Muscle of back (tissue), 13 donors: ENCODE measurements at places on chromosomes 16 and 17.
A peak's percentile ranks its signal among the peaks of the same experiment; 100 is the strongest.

DNA sequence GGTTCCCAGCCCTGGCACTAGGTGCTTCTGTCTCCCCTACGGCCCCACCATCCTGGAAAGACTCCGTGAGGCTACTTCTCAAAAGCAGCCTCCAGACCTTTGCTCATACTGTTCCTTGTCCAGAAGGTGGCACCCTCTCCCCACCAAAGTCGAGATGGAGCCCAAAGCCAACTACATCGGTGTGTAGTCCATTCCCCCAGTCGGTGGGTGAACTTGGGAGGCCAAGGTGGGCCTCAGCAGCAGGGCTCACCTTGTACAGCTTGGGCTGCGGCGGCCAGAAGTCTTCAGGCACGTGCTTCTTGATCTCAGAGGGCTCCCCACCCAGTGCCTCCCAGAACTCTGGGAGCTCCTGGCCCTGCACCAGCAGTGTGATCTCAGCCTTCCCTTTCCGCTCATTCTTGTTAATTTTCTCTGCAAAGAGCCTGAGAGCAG is 10.2 kb downstream of the FLII start:
- DNase-seq: peak; percentile 62

- DNase-seq: peak; percentile 19
These were observed 14.0 kb downstream of the RPH3AL start for GRCh38 chr17:338442-339192.

DNA sequence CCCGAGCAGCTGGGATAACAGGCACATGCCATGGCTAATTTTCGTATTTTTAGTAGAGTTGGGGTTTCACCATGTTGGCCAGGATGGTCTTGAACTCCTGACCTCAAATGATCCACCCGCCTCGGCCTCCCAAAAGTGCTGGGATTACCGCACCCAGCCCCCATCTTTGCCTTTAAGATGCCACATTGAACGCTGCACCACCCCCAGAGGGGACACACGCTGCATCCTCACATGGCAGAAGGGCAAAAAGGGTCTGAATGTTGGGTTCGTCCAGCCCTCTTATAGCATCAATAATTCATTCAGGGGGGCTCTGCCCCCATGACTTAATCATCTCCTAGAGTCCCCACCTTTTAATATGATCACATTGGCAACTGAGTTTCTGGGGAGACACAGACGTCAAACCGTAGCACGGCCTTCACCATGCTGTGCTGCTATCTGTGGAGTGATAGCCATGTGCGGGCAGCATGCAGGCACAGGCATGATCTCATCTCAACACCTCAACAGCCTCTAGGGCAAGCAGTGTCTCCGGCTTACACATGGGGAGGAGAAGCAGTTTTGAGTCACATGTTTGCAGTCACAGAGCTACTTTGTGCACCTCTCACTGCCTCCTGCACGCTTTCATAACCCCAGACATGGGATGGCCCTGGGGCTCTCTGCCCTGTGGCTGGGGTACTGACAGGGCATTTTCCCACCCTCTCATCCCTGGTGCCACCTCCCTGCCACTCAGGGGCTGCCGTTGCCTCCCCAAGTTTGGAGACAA is 30.0 kb downstream of the IL21R start:
- DNase-seq: no peak

DNA sequence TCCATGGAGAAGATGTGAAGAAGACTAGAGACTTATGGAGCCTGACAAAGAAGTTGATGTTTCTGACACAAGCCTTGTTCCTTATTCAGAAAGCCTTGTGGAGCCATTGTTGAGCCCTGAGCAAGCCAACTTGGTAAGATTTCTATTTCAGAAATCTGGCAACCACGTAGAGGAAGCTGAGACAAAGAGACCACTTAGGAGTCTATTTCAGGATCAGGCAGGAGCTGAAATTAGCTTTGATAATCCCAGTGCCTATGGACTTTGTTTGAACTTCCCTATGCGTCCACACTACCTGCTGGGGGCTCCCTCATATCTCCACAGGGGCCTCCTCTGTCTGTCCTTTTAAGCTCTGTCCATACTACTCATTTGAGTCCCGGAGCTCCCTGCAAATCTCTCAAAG is 540.0 kb upstream of the GOT2 start:
- DNase-seq: no peak

GRCh38 chr16:17654142-17654541 is 183.4 kb upstream of the XYLT1 start:
- no peak for DNase-seq

DNA sequence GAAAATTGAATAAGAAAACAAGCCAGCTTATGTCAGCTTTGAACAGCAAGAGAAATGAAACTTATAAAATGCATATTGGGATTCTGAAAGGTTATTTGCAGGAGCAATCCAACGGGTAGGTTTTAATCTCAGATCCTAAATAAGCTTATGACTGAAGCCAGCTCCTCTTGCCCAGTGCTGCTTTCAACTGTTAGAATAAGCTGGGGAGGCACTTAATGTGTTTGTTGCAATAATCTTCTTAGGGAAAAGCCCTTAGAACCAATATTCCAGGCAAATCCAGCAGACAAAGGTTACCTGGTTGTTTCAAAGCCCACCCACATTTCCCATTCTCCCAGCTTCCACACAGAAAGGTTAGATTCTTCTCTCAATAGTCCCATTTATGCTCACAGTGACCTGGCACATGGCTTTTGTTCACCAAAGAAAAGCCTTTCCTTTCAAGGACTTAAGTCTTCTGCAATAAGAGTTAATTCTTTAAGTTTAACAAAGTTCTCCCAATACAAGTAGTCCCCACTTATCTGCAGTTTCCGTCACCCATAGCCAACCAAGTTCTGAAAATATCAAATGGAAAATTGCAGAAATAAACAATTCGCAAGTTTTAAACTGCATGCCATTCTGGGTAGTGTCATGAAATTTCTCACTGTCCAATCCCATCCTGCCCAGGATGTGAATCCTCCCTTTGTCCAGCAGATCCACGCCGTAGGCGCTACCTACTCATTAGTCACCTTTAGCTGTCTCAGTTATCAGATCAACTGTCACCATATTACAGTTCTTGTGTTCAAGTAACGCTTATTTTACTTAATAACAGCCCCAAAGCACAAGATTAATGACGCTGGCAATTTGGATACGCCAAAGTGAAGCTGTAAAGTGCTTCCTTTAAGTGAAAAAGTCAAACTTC is 5.9 kb downstream of the TEX2 start:
- no peak for DNase-seq

DNA sequence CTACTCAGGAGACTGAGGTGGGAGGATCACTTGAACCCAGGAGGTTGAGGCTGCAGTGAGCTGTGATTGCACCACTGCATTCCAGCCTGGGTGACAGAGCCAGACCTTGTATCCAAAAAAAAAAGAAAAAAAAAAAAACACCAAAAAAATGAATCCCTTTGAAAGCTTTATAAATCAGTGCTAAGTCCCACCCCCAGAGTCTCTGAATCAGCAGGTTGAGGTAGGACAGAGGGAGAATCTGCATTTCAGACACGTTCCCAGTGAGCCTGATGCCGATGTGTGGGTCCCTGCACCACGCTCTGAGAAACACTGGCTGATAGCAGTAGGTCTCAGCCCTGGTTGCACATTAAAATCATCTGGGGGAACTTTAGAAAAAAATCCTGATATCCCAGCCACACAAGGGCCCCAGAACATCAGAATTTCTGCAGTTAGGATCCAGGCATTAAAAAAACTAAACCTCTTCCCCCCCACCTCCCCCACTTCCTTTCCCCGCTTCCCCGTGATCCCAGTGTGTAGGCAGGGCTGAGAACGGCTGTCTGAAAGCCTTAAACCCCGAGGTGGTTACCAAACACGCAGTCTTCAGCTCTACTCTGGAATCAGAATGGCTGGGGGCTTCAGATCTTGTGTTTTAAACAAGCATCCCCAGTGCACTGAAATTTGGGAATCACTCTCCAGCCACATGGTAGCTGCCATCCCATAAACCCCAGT is 27.3 kb upstream of the GPRC5B start:
- DNase-seq: no peak

DNA sequence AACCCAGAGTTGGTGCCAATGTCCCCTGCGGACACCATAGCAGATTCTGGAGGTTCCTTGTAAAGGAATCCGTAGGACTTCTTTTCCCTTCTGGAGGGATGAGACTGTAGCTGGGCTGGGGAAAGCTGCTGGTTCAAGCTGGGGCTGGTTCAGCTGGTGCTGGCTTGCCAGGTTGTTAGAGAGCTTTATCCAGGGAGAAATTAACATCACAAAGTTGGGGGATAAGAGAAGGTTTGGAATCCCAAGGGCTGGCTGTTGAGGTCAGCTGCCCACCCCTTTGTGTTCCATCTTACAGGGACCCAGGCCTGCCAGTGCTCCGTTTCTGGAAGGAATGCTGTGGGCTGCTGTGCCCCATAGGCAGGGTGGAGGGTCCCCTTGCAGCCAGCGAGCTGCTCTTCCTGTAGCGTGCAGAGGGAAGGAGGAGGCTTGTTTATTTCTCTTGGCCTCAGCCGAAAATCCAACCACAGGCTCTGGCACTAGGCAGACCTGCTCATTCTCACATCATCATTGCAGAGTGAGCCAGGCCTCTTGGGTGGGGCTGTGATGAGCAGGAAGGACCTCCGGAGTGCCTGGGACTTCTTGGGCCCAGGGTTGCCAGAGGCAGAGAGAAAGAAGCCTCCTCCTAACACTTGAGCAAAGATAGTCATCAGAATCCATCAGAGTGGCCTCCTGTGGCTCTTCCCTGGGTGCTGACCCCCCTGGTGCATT is 251.1 kb downstream of the SEC14L1 start:
- peak; percentile 85 for DNase-seq

DNA sequence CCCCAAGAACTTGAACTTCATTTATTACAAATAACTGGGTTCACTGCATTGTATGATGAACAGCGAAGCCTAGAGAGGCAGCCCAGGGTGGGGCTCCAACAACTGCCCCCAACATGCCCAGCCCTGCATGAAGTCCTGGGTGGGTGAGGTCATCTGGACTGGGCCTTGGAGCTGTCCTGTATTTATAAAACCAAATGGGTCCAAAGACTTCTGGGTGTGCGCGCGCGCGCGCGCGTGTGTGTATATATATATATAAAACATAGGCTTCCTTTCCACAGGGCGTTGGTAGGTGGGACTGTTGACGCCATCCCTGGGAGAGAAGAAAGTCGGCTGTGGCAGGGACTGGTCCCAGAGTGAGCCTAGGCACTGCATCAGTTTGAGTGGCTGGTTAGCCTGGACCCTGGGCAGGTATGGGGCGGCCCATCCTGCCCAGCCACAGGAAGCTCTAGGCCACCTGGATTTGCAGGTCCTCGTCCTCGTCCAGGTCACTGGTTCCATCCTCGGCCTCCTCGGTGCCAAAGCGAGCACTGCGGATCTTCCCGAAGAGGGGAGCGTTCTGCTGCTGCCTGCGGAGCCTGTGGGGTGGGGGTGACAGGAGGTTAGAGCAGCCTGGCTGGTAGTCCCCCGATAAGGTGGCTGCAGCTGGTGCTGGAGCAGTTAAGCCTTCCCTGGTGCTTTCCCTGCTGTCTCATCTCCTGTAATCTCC is 23.9 kb downstream of the CCDC102A start:
- DNase-seq: no peak

DNA sequence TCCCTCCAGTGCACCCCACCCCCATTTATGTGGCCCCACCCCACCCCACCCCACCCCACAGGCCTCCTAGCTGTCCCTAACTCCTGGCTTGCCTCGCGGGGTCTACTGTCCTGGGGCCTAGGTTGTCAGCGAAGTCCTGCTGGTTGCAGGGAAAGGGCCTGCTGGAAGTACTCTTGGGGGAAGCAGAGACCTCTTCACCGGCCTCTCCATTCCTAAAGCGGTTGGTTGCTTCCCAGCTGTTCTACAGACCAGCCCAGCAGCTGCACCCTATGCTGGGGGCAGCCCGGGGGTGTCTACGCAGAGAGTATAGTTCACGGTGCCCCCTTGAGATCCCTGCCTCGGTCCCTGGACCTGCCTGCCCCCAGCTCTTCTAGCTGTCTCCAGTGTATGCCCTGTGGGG is 56.2 kb downstream of the BAIAP2 start:
- no peak for DNase-seq

DNA sequence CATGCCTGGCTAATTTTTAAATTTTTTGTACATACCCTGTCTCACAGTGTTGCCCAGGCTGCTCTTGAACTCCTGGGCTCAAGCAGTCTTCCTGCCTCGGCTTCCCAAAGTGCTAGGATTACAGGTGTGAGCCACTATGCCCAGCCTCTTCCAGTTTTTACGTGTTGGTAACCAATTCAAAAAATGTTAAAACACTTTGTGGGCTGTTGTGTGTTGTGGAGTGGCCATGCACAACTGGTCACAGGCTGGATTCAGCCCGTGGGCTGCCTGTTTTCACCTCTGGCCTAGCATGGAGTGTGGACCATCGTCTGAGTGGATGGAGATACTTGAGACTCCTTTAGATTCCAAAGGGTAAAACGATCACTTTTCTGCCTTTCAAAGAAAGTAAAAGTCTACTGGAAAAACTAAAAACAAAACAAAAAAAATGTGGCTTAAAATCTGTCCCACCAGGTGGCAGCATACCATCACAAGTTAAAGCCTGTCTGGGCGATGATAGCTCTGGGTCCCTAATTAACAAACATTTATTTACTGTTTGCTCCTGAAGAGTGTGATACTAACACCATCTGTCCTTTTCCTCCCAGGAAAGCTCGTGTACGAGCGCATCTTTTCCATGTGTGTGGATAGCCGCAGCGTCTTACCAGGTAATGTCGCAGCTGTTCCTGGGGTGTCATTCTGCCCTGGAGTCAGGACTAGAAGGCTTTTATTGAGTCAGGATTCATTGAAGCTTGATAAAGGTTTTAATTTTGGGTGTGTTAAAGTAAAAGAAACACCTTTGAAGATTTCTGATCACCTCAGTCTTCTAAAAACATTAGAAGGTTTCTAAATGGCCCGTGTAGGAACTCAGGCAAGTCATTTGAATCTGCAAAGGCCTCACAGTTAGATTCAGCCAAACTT is 45.8 kb downstream of the VPS35L start:
- DNase-seq: no peak

- DNase-seq: no peak
These were observed 5.0 kb downstream of the RPL3L start for GRCh38 chr16:1949507-1949906.

DNA sequence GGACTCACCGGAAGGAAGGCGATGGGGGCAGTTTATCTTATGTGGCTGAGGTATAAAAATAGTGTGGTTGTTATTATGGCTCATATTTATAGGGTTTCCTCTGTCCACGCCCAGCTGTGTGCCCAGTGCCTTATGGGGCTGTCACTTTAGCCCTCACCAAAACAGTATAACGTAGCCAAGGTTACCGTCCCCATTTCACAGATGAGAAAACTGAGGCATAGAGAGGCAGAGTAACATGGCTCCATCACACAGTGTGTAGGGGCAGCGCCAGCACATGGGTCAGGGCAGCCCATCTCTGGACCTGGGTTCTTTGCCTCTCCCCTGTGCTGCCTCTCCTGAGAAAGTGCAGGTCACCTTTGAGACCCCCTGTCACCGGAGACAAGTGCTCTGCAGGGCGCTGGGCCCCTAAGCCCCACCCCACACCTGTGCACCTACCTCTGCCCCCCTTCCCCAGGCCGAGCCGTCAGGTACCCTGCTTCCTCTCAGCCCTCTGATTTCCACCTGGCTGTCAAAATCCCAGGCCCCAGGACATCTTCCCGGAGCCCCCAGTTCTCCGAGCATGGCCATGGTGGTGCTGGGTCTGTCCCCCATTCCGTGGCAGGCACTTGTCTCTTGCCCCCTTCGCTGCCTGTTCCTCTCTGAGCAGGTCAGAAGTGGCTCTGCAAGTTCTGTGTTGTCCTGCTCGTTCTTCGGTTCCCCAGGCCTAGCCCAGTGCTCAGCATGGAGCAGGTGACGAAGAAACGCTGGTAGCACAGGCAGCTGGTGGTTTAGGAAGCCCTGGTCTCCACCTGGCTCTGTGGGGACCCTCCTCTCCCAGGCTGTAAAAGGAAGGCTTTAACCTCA is 7.2 kb downstream of the KIAA0513 start:
- no peak for DNase-seq

- DNase-seq: no peak
These were observed 301.0 kb upstream of the MAF start for GRCh38 chr16:79901522-79901921.
